ENCODE measurements at places on chromosomes 2 and 18.

DNA sequence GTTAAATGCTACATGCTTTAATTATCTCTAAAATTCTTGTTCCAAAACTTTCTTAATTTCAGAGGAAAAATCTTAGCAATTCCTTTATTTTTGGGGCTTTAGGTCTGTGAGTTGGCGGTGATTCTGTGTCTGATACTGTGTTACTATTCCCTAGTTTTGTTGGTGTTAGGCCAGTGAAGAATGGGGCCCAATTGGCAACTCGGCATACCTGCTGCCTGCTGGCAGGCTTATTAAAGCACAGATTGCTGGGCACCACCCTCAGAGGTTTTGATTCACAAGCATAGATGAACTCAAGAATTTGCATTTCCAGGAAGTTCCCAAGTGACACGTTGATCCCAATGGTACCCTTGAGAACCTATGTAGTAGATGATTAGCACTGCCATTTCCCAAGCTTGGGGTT is 101.6 kb downstream of the OSBPL6 start:
- DNase-seq: no peak

DNA sequence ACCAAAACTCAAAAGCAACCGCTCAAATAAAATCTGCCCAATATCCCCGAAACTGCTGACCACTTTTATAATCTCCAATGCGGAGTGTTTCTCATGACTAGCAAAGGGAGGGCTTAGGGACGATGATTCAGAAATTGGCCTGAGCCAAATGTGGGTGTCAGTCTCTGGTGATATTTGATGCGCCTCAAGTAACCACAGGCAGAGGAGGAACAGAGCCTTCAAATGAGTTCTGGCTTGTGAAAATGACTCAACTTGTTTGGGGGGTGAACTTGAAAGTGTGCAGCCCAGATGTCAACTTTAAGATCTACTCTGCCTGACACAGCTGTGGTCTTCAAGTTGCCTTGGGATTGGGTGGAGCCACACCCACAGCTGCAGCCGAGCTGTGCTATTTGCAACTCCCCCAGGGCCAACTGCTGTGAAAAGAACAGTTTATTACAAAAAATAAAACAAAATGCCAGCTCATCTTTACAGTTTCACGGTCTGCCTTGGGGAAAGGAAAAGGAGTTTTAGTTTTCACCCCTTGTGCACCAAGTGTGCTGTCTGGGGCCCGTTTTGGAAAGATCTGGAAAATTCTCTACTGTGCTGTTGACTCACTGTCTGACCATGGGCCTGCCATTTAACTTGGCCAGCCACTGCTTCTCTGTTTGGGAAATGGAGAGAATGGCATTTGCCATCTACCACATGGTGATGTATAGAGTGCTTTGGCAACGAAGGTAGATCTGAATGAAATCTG is 222.1 kb downstream of the MTX2 start:
- no peak for DNase-seq

DNA sequence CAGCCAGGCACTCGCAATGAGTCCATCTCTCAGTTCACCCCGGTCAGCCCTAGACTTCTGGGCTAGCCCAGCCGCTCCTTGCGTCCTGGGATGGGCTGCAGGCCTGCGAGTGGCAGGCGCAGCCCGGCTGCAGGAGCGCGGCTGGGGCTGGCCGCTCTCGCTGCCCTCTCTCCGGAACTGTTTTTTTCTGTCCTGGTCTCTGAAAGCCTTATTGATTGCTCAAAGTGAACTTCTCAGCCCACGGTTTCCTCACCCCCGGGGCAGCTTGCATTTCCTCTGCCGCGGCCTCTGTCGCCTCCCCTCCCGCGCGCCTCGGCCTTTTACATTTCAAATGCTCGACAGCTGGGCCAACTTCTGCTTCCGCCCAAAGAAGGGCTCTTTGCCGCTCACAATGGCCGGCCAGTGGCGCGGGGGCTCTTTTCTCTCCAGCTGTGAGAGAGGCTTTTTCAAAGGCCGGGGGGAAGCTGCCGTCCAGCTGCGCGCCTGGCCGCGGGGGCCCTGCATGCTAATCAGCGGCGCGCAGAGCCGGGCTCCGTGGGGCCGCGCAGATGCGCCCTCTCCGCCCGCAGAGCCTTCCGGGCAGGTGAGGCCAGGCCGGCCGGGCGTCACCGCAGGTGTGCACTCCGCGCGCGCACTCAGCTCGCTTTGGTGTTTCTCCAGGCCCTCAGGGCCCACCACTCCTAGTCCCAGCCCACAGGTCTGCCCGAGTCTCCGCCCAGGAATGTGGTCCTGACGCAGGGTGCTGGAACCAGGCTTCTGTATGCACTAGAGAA is 513.8 kb downstream of the RNF144A start:
- no peak for DNase-seq

- DNase-seq: no peak
Measured at GRCh38 chr2:139514951-139515350, 734.8 kb upstream of the NXPH2 start.

- no peak for DNase-seq
Measured at GRCh38 chr2:54927751-54928615, 122.3 kb downstream of the RTN4 start.

- no peak for DNase-seq
Measured at GRCh38 chr2:160647967-160648685, 154.5 kb upstream of the RBMS1 start.

- DNase-seq: no peak
Measured at GRCh38 chr2:191501561-191502168, 176.3 kb upstream of the NABP1 start.

DNA sequence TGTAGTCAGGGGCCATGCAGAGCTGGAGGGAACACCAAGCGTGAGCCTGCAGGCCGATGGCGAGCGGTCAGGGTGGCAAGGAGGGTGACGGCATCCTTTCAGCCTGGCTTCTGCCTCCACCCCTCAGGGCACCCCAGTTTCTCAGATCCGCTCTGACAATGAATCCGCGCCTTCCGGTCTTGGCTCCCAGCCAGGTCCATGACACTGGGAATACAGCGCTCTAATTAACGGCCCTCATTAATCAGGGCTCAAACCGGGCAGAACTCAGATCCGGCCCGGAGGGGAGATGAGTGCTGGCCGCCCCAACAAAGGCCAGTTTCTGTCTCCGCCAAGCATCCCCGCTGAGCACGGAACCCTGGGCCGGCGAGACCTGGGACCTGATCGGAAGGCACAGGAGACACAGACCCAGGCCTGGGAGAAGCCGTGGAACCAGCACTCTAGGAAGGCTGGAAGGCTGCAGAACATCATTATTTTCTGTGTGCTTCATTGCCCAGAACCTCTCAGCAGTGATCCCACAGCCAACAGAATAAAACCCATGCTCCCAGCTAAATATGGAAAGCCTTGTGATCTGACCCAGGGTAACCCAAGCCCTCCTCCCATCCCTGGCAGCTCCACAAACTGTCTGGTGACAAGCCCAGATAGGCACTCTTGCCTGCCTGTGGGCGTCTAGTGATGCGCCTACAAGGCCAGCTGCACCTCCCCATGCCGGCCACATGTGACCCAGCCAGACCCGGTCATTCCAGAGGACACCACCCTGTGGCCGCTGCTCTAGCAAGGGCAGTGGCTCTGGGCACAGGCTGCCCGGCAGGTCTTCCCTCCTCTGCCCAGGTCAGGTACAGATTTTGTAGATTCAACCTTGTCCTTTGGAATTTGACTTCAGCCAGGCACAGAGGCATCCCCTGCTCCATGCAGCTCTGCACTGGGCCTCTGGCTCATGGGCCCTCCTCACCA is 438.7 kb upstream of the MYT1L start:
- peak; percentile 11 for DNase-seq

DNA sequence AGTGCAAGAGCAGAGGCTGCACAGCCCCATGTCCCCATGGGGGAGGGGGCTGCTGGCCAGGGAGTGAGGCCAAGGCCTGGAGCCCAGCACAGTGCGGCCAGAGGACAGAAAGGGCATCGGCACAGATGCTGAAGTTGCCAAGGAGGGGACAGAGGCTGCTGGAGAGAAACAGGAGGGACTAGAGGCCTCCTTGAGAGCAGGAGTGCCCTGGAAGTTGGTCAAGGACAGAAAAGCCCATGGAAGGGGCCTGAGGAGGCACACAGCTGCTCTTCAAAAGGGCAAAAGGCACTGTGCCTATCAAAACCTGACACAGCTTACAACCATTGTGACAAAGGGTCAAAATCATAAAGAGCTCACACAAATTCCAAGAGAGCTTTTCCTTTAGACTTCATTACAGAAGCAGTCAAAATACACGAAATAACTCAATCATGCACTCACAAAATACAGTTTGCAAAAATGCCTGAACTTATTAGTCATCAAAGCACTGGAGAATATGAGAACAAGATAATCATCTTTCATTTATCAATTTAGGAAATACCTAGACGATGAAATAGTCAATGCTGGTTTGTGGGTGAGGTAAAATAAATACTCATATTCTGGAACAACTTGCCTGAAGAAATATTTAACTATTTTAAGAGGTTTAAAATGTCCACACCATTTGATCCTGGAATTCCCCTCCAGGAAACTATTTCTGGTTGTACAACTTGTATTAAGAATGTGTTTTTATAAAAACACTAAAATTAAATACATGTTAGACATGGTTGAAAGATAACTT is 79.6 kb downstream of the USP40 start:
- no peak for DNase-seq

GRCh38 chr2:215831296-215831913 is 181.9 kb downstream of the MREG start:
- DNase-seq: no peak

DNA sequence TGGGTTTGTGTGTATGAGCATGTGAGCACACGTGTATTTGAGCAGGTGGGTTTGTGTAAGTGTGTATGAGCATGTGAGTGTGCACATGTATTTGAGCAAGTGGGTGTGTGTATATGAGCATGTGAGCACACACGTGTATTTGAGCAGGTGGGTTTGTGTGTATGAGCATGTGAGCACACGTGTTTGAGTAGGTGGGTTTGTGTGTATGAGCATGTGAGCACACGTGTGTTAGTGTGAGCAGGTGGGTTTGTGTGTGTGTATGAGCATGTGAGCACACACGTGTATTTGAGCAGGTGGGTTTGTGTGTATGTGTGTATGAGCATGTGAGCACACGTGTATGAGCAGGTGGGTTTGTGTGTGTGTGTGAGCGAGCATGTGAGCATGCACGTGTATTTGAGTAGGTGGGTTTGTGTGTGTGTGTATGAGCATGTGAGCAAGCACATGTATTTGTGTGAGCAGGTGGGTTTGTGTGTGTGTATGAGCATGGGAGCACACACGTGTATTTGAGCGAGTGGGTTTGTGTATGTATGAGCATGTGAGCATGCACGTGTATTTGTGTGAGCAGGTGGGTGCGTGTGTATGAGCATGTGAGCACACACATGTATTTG is 169.7 kb downstream of the TWIST2 start:
- DNase-seq: no peak

GRCh38 chr2:153477636-153478288 is 800 bp downstream of the RPRM start:
- peak; percentile 37 for DNase-seq

DNA sequence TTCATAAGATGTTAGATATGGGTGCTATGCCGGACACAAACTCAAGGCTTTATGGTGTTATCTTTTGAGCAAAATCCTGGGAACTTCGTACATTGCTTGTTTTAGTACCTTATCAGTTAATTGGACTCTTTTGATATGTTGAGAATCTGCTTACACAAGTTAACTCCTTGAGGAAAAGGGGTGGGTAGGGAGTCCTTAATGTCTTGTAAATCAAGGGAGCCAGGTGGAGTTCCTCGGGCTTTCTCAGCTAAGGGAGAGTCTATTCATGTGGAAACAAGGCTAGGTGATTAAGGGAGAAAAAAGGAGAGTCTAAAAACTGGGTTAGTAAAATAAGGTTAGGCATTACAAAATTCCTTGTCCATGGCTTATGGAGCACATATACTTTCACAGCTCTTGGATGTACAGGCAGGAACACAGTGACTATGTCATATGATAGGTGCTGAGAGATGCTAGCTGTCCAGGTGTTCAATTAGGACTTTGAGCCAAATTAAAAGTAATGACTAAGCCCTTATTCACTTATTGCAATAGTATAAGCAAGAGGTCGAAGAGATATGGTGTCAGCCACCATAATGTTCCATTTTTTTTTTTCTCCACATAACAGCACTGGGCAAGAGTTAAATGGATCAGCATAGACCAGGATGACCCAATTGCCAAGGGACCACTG is 59.5 kb upstream of the DYNAP start:
- DNase-seq: no peak

- DNase-seq: no peak
Measured at GRCh38 chr2:145194673-145195072, 674.8 kb upstream of the ZEB2 start.

DNA sequence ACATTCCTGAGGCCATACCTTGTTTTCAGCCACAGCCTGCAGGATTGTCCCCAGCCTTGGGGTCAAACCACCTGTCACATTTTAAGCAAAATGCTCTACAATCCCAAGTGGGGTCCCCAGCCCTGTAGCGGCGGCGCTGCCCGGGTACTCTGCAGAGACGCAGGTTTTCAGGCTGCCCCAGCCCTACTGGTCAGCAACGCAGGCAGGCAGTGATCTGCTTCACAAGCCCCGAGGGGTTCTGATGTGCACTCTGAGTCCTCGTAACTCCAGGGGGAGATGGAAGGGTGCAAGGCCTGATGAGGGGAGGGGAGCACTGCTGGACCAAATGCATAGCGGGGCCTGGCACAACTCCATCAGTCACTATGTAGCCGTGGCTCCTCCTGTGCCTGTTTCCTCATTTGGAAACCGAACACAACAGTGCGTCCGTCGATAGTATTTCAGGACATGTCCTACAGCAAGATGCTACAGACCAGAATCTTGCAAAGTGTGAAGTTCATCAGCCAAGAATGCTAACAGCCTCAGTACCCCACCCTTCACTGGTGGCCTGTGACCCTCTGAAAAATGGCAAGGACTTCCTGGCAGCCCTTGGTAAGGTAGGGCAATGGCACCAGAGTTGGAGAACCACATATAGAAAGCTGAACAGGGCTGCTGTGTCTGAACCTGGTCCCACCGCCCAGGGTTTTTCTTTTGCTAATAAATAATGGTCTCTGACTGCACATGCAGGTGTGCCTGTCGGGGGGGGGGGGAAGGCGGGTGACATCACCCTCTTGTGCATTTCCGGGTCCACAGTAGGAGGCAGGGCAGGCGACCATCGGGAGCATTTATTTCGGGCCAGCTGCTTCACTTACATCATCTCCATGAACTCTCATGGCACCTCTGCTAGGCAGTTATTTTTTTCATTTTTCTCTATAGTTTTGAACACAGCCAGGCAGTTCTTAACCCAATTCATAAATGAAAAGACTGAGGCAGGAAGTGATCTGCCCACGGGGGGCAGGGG is 50.6 kb upstream of the TFCP2L1 start:
- no peak for DNase-seq

DNA sequence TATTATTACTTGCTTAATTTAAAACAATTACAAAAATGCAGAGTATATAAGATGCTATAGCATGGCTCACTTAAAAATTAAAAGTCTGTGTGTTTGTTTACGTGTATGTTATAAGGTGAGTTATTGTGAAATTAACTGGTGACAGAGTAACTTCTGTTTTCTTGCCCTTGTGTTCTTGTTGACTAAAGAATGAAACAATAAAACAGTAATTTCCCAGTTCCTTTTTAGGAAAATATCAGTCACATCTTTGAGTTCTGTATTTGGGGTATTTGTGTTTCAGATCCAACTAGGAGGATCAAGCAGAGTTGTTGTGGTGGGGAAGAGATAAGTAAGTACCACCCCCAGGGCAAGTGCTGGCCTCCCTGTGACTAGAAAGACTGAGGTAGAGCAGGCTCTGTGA is 143.6 kb downstream of the CCDC148 start:
- DNase-seq: no peak
